ENCODE measurements at places on chromosomes 16 and 17.

GRCh38 chr17:64765191-64765889, 103.2 kb upstream of the SMURF2 start:
- no peak for DNase-seq

DNA sequence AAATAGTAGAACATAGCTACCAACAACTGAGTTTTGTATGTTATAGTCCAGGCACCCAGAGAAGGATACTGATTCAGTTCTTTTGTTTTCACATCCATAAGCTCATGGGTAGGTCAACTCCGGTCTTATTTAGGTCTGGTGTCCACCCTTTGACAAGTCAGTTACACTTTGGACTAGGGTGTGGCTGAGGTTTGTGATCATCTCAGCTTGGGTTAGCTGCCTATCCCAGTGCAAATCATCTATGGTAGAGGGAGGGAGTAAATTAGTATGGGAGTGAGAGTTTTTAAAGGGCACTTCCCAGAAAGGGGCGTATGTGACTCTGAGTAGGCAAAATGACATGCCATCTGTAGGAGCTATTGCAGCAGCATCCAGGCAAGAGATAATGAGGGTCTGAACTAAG, 66.1 kb downstream of the TANC2 start:
- no peak for DNase-seq

GRCh38 chr17:79991924-79992648, 43.6 kb downstream of the TBC1D16 start:
- no peak for DNase-seq

- peak; percentile 48 for DNase-seq
Measured at GRCh38 chr16:68668266-68668665, 23.2 kb downstream of the CDH3 start.

GRCh38 chr16:49355933-49356665, 17.5 kb upstream of the C16orf78 start:
- no peak for DNase-seq

- no peak for DNase-seq
Measured at GRCh38 chr16:68377667-68378393, 67.0 kb downstream of the PRMT7 start.

- DNase-seq, result no peak
Measured at GRCh38 chr16:2333231-2333630, 7.3 kb downstream of the ABCA3 start.

- DNase-seq, result no peak
Measured at GRCh38 chr17:41518789-41519449, at the start of gene KRT15. TSS of gene KRT15 (minus strand) at chr17:41518890. CDS start at chr17:41518827, 63 bp downstream.

DNA sequence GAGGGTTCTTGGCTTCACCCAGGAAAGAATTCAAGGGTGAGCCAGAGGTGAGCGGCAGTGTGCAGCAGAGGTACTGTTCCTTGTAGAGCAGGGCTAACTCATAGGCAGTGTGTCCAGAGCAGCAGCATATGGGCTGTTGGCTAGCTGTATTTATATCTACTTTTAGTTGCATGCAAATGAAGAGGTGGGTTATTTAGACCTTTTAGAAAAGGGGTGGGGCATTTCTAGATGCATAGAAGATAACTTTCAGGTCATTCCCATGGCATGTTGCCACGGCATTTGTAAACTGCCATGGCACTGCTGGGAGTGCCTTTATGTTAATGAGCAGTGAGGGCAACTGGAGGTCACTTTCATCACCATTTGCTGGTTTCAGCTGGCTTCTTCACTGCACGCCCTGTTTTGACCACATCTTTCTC, 141.0 kb downstream of the STX8 start:
- no peak for DNase-seq

DNA sequence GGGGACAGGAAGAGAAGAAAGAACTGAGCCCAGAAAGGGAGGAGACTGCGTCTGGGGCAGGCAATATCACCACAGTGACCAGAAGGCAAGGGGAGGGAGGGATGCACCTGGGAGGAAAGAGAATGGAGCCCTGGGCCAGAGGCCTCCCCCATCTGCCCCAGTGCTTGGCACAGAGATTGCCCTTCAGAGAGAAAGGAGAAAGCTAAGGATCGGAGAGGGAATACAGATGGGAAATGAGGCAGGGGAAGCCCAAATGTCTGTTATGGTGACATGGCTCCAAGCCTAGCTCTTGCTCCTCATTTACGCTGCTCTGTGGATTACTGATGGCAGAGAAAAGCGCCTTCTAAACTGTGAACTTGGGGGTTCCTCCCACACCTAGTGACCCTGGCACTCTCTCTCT, 47.2 kb downstream of the PIPOX start:
- no peak for DNase-seq

DNA sequence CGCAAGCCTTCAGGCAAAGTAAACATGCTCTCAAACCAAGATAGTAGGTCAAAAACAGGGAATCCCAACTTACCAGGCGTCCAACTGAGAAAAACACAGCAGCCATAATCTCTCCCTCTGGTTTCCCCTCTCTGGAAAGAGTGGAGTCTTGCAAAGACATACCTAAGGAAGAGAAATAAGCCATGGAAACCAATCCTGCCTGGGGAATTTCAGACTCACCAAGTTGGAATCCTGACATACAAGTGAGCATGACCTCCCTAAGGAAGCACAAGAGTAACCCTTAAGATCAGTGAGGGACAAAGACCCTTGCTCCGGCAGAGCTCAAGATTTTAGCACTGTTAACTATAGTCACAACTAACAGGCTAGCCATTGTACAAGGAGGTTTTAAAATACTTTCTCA, 4.1 kb downstream of the ZNF624 start:
- DNase-seq, result no peak

DNA sequence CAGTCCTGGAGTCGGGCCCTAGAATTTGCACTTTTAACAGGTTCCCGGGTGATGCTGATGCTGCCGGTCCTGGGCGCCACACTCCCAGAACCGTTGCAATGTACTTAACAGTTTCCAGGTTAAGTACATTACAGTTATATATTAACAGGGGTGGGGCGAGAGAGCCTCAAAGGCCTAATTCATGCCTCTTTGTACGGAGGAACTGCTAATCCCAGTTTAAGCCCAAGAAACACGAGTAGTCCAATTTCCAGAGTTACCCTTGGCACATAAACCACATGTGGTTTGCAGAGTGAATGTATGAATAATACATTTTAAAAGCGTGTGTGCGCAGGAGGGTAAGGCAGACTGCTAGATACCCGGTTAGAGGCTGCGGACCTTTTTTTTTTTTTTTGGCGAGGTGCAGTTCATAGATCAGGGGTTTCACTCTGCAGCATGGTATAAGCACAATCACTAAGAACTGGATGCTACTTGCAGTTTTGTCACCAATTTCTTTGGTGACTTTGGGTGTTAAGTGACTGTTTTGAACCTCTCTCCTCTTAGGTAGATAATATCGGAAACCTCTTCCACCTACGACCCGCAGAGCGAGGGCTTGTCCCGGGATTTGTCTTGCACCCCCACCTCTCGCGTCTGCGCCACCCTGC, 713 bp downstream of the COX11 start:
- DNase-seq, result no peak

DNA sequence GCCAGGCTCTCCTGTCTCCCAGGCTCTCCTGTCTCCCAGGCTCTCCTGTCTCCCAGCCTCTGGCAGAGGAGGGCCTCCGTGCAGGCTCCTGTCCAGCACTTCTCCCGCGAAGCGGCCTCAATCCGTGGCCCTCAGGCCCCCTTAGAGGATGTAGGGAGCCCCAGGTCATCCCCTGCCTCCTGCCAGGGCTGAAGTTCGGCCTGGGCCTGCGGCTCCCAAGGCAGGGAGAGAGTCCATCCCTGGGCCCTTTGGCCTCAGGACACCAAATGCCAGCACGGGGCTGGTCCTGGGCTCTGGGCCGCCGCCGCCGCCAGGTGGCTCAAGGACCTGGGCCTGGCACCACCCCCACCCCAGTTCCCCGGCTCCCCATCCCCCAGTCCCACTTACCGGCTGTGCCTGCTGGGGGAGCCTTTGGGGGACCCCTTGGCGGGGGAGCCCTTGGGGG, 370 bp downstream of the EVPL start:
- no peak for DNase-seq

GRCh38 chr17:34998205-34998604, 17.9 kb downstream of the LIG3 start:
- DNase-seq, result peak; percentile 89

DNA sequence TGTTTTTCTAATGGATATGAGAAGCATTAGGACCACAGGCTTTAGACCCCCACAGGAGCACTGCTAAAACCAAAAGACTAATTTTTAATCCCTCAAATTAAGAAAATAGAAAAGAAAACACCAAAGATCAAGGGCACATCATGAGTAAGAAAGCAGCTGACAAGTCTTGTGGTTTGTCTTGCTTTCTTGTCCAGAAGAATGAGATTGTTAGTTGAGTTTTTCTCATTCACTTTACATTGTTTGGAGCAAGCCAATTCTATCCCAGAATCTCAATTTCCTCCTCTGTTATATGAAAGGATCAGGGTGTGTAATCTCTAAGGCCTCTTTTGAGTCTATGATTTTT, 899.0 kb downstream of the KCNJ2 start:
- DNase-seq, result no peak

- DNase-seq, result no peak
Measured at GRCh38 chr16:65908568-65908967, 457.9 kb upstream of the CDH5 start.

- peak; percentile 23 for DNase-seq
Measured at GRCh38 chr17:19538095-19539039, 4.7 kb downstream of the SLC47A1 start.

DNA sequence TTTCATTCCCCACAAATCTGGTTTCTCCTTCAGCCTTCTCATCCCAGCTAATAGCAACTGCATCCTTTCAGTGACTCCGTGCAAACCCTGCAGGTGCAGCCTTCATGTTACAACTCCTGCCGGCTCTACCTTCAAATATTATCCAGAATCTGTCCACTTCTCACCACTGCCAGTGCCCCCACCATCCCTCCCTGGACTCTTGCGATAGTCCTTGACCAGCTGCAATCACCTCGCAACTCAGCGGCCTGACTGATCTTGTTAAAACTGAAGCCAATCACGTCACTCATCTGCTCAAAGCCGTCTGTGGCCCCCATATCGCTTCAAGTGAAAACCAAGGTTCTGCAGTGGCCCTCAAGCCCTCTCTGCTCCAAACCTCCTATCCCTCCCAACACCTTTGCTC, 42.8 kb upstream of the KIFC3 start:
- DNase-seq, result no peak

- DNase-seq, result no peak
Measured at GRCh38 chr17:17575360-17576251, 15.9 kb downstream of the PEMT start.

- peak; percentile 10 for DNase-seq
Measured at GRCh38 chr17:18860161-18860972, 2.4 kb downstream of the PRPSAP2 start.

DNA sequence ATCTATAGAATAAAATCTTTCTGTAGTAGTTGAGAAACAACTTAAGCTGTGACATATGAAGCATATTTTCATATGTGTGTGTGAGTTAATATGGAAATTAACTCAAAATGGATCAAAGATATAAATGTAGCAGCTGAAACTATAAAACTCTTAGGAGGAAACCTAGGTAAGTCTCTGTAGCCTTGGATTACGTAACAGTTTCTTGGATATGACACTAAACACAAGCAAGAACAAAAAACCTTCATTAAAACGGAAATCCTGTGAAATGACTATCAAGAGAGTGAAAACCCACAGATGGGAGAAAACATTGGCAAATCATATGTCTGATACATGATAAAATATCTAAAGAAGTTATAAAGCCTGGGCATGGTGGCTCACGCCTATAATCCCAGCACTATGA, 104.4 kb downstream of the VPS53 start:
- peak; percentile 34 for DNase-seq

- no peak for DNase-seq
Measured at GRCh38 chr17:27578718-27579085, 52.3 kb upstream of the LGALS9 start.

DNA sequence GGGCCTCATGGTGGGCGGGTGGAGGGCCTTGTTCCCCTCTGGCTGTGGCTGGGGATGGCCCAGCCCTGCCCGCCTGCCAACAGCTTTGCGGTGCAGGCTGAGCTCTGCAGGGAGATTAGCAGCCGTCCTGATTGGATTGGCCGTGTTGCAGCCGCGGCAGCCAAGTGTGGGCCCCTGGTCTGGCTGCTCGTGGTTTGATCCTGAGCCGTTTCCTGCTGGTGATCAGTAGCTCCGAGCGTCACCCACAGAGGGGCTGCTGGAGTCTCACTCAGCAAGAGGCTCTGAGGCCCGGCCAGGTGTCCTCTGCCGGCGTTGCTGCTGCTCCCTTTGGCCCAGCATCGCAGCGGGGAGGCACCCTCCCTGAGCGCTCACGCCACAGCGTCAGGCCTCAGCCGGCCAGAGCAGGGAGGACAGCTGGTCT, 32.5 kb downstream of the BAIAP2 start:
- DNase-seq, result no peak

DNA sequence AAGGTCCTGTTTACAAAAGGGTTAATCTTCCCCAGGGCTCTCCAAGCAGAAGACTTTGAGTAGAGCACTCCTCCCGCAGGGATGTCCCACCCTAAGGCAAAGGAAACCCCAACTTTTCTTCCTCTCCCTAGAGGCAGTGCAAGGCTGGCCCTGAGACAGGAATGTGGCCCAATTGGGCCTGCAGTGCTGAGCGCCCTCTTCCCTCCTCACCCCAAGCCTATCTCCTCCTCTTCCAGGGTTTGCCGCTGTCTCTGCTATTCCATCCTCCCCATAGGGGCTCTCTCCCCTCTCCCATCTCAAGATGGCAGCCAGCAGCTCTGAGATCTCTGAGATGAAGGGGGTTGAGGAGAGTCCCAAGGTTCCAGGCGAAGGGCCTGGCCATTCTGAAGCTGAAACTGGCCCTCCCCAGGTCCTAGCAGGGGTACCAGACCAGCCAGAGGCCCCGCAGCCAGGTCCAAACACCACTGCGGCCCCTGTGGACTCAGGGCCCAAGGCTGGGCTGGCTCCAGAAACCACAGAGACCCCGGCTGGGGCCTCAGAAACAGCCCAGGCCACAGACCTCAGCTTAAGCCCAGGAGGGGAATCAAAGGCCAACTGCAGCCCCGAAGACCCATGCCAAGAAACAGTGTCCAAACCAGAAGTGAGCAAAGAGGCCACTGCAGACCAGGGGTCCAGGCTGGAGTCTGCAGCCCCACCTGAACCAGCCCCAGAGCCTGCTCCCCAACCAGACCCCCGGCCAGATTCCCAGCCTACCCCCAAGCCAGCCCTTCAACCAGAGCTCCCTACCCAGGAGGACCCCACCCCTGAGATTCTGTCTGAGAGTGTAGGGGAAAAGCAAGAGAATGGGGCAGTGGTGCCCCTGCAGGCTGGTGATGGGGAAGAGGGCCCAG, 1.0 kb downstream of the PRRT2 start:
- no peak for DNase-seq

DNA sequence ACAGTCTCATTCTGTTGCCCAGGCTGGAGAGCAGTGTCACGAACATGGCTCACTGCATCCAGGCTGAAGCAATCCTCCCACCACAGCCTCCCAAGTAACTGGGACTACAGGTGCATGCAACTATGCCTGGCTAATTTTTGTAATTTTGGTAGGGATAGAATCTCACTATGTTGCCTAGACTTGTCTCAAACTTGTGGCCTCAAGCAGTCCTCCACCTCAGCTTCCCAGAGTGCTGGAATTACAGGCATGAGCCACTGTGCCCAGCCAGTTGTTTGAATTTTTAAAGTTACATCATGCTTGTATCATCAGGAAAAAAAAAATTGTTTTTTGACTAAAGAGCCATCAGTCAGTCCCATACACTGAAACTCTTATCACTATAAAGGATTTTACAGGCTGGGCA, 17.1 kb upstream of the VPS4A start:
- no peak for DNase-seq

- no peak for DNase-seq
Measured at GRCh38 chr17:18074566-18075272, 13.0 kb upstream of the DRG2 start.

All from suppressor macrophage treated with lipopolysaccharide for 1 hour (primary cell).